Epithelial cell of alveolus of lung (primary cell): ENCODE measurements at places on chromosomes 7 and 10. TPM values are rescaled to one million over a fixed set of nuclear protein-coding genes. Genes with fewer than 3 reads are reported as not detected.

SPDYE16 gene
- total RNA-seq, result not detected in 2 replicates

AP3M1 gene
- 28.3 and 29.9 TPM in 2 replicates for total RNA-seq

NOM1 gene
- 6.3 and 9.3 TPM in 2 replicates for total RNA-seq

SFRP5 gene
- 0.32 TPM in 1 of 2 replicates, not detected in the other for total RNA-seq

MSMB gene
- not detected in 2 replicates for total RNA-seq
